Activated CD4-positive, alpha-beta T cell treated with anti-CD3 and anti-CD28 coated beads, Interleukin-2, amount 10 ng/mL, durations not matched to agents 24 days and 14 days (primary cell): ENCODE measurements at places on chromosomes 7 and 10. TPM values are rescaled to one million over a fixed set of nuclear protein-coding genes. Genes with fewer than 3 reads are reported as not detected.

INA gene
- total RNA-seq, result 0.92 and 1.4 TPM in 2 replicates

CXCL12 gene
- total RNA-seq, result not detected in 2 replicates

CLDN4 gene
- not detected in 2 replicates for total RNA-seq

LIPF gene
- total RNA-seq, result not detected in 2 replicates

PAX4 gene
- total RNA-seq, result not detected in 2 replicates

SEPTIN14 gene
- not detected in 2 replicates for total RNA-seq

FAM20C gene
- total RNA-seq, result 0.88 and 1.0 TPM in 2 replicates

COL13A1 gene
- not detected in 2 replicates for total RNA-seq

ELMO1 gene
- 110 and 121 TPM in 2 replicates for total RNA-seq

IL15RA gene
- total RNA-seq, result 24.4 and 25.5 TPM in 2 replicates

ADCY1 gene
- total RNA-seq, result 1.5 and 2.8 TPM in 2 replicates

METTL2B gene
- total RNA-seq, result 61.1 and 71.3 TPM in 2 replicates

ZNF775 gene
- total RNA-seq, result 4.2 and 5.5 TPM in 2 replicates

GOLGA7B gene
- 0.33 and 0.37 TPM in 2 replicates for total RNA-seq

CDHR1 gene
- total RNA-seq, result 0.26 and 0.33 TPM in 2 replicates

OR13A1 gene
- total RNA-seq, result not detected in 2 replicates

CPED1 gene
- not detected in 2 replicates for total RNA-seq

SVOPL gene
- not detected in 2 replicates for total RNA-seq

PCGF5 gene
- total RNA-seq, result 42.1 and 45.4 TPM in 2 replicates

CYP26C1 gene
- total RNA-seq, result 0.07 and 0.12 TPM in 2 replicates

LLCFC1 gene
- total RNA-seq, result not detected in 2 replicates
